ENCODE measurements at places on chromosomes 16 and 17.

DNA sequence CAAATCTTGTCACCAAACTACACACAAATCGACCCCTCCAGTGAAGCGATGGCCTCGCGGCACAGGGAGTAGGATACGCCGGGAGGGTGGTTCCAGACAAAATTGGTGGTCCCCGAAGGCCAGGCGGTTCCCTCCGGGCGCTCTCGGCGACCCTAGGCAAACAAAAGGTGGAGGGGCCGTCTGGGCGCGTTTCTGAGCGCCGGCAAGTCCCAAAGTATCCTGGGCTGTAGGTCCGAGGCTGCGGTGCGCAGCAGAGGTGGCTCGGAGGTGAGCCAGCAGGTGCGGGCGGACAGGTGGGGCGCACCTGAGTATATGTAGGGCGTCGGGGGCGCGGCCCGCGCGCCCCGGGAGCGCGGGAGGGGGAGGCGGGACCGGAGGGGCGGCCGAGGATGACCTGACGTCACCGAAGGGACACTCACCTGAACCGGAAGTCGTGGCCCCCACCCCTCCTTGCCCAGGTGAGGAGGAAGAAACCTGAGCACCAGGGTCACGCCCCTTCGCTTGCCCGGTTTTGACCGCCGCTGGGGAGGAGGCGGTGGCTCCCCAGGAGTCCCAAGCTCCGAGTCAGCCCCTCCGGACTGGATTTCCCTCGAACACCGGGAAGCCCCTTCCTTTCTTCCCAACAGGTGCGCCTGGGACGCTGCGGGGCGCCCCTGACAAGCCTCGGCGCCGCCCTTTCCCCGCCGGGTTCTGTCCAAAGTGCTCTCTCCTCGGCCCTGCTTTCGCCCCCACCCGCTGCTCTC, at the start of gene CLDN7:
TSS of gene CLDN7 (minus strand) at position 287 of the 743 bp plus-strand sequence. CDS start 435 bp downstream, outside the sequence.
- DNase-seq = no peak

DNA sequence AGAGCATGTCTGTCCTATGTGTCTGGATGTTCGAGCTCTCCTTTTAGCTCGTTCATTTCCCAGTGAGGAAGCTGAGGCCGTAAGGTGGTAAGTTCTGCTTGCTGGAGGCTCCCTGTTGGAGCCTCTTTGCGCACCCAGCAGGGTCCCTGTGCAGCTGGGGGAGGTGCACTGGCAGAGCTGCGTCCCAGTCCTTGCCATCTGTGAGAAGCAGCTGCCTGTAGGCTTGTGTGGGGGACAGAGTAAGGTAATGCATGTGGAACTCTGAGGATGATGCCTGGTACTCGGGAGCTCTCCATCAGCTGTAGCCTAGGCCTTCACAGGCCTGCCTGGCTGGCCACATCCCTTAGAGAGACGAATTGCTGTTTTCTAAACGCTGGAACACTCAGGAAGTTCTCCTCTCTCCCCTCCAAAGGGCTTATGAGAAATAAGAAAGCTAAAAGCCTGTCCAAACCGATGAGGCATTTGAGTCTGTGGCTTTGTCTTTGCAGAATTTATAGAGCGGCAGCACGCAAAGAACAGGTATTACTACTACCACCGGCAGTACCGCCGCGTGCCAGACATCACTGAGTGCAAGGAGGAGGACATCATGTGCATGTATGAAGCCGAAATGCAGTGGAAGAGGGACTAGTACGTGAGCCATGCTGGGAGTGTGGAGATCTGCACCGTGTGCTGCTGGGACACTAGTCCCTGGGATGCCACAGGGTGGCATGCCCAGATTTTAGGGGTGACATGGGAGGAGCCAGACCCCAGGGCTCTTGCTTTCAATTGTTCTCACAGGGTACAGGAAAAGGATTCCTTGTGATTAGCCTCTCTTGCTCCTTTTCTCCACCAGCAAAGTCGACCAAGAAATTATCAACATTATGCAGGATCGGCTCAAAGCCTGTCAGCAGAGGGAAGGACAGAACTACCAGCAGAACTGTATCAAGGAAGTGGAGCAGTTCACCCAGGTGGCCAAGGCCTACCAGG, 1.6 kb downstream of the NDUFB10 start:
- peak; percentile 93 for DNase-seq

- DNase-seq = no peak
These were observed 412.1 kb downstream of the CA10 start for GRCh38 chr17:51746421-51746820.

DNA sequence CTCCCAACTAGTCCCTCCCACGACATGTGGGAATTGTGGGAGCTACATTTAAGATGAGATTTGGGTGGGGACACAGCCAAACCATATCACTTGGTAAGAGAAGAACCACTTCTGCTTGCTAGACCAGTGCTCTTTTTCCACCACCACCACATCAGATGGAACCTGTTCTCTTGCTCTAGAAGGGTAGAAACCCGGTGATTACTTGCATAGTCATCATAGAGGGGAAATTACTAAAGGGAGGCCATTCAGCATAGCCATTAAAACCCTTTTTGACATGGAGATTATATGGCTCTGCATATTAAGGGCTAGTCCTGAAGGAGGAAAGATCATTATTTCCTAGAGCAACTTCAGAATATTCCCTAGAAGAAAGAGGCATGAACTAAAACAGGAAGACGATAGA, 1188.0 kb downstream of the CDH11 start:
- DNase-seq = no peak

DNA sequence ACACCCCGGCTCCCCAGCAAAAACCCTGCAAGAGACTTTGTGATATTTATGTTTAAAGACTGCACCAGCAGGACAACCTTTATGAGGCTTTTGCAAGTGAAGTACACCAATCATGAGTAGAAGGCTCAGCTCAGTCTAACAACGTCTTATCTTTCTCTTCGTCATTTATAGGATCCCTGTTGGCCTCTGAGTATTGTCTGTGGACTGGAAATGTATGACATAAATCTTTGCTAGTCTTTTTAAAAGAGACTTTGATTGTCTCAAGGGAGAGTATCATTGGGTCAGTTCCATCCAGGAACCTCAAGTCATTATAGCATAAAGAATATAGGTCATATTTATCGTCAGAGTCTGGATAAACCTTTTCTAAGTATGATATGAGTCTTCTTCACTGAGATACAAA, 505.0 kb upstream of the SOX9 start:
- DNase-seq = no peak

DNA sequence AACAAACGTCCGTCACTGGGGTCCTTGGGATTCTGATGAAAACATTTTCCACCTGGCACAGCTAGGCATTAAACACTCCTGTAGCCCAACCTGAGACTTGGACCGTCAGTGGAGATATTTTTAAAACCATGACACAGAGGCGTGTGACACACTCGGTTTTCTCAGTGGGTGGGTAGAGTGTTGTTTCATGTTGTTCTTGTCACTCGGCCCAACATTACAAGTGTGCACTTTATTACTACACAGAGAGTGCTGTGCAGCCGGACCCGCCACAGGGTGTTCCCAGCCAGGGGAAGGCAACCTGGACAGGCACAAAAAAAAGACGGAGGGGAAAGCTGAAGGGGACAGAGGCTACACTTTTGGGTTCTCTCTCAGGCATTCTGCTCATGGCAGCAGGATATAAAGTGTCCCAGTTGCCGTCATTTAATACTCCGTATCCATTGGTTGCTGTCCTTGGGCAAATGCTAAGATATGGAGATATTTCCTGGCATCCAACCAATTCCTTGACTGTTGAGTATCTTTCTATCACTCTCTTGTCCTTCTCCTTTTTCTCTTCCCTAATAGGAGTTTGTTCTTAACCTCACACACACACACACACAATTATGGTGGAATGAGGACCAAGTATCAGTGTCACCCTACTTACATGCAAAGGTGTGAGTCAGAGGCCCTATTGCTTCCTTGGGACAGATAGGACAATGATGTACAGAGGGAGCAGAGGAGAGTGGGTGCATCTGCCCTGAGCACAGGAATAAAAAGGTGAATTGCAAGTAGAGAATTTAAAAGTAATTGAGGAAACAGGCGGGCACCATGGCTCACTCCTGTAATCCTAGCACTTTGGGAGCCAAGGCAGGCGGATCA, 154.1 kb upstream of the SOX9 start:
- no peak for DNase-seq

- DNase-seq = no peak
These were observed at the start of gene ANKFN1 for GRCh38 chr17:56152874-56153602. TSS of gene ANKFN1 (plus strand) at chr17:56153475. CDS start at chr17:56212668, 59,193 bp downstream.

- DNase-seq = no peak
These were observed 74.9 kb downstream of the LITAF start for GRCh38 chr16:11511801-11512200.

DNA sequence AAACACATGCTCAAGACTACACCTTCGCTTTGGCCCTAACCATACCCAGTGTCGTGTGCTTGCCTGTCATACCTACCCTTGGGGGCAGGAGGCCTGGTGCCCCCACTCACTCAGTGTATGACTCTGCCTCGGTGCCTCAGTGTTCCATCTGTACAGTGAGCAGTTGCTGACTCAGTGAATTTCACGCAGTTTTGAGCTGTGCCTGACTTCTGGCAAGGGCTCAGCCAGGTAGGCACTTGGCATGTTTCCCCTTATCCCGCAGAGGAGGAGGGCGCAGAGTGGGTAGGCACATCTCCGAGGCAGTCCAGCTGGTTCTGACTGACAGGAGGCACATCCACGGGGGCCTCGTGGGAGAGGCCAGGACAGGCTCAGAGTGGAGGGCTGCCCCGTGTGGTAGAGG, 148.9 kb upstream of the CIBAR2 start:
- no peak for DNase-seq

DNA sequence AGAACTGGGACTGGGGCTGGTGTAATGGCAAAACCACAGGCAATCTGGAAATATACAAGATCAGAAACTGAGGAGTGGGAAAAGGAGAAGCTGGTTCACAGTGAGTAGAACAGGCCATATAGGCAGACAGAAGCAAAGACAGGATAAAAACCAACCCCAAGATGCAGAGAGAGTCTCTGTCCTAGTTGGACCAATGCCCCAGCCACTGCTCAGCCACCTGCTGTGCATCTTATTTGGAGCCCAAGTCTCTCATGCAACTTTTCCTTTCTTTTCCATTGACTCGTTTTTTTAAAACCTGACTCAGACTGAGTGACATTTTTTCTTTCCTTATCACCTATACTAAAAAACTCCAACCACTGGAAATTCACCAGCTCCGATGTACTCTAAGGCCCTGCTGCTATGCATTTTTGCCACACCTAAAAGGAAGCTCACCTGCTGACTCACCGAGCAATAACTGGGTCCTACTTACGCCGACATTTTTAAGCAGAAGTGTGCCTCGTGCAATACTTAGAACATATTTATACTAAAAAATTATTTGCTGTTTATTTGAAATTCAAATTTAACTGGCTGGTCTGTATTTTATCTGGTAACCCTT, 100.8 kb upstream of the XYLT1 start:
- no peak for DNase-seq

GRCh38 chr17:4584917-4585637, 748 bp downstream of the SMTNL2 start:
- DNase-seq = no peak

DNA sequence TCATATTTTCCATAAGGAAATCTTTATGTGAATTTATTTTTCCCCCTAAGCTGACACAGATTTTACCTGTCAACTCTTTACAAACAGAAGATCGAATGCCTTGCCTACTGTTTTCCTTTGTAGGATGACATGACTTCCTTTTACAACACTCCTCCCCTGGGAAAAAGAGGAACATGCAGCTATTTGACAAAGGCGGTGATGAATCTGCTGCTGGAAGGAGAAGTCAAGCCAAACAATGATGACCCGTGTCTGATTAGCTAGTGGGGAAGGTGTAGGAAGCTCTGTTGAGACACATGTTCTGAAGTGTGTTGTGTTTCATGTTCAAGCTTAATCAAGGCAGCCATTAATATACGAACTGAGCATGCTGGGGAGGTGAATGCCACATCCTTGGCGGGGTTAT, 238.0 kb downstream of the PHKB start:
- no peak for DNase-seq

DNA sequence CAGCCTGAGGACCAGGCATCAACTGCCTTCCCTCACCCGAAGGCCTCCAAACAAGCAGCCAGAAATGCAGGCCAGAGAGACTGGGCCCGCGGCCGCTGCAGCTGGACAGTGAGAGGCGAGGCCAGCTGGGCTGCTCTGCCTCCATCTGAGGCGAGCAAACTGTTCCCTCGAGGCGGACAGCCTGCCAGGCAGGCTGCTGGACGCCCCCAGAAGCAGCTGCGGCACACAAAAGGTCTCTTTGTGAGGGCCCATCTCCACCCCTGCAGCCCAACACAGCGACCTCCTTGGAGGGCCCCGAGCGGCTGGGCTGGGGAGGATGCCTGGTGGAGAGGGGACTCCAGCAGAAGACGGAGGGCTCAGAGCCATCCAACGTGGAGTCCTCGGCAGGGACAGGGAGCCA, 4.7 kb downstream of the CORO7 start:
- no peak for DNase-seq

DNA sequence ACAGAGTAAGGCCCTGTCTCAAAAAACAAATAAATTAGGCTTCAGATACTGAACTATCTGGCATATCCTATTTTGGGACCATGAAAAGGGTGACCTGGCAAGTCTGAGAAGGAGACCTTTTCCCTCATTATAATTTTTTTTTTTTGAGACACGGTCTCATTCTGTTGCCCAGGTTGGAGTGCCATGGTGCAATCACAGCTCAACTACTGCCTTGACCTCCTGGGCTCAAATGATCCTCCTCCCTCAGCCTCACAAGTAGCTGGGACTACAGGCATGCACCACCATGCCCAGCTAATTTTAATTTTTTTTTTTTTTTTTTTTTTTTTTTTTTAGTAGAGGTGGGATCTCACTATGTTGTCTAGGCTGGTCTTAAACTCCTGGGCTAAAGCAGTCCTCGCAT, 37.3 kb downstream of the PLCG2 start:
- no peak for DNase-seq

GRCh38 chr16:27109666-27110523, 43.2 kb downstream of the C16orf82 start:
- peak; percentile 65 for DNase-seq

DNA sequence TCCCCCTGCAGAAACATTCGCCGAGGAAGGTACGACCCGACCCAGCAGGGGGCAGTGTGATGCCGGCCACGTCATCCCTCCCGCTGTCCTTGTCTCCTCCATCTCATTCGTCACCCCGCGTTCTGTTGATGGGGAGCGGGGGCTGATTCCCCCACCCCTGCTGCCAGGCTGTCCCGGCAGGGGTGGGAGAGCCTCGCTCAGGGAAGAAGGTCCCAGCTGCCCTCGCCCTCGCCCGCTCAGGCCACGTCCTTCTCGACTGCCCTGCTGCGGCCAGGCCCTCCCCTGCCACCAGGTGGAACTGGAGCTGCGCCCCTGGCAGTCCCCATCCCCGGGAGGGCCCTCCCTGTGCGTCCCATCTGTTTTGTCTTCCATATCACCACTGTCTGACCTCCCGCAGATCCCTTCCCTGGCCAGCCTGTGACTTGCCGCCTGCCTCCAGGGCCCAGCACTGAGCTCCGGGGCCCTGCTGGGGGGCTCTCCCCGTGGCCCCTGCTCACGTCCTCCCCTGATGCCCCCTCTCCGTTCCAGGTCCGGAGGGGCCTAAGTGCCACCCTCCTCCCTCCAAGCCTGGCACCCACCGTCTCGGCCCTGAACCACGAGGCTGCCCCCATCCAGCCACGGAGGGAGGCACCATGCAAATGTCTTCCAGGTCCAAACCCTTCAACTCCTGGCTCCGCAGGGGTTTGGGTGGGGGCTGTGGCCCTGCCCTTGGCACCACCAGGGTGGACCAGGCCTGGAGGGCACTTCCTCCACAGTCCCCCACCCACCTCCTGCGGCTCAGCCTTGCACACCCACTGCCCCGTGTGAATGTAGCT, 20.6 kb downstream of the ADAM11 start:
- peak; percentile 91 for DNase-seq

Measured in NCI-H82 (cell line).